ENCODE measurements at places on chromosomes 2 and 18. TPM values are rescaled to one million over a fixed set of nuclear protein-coding genes. Genes with fewer than 3 reads are reported as not detected.

DNA sequence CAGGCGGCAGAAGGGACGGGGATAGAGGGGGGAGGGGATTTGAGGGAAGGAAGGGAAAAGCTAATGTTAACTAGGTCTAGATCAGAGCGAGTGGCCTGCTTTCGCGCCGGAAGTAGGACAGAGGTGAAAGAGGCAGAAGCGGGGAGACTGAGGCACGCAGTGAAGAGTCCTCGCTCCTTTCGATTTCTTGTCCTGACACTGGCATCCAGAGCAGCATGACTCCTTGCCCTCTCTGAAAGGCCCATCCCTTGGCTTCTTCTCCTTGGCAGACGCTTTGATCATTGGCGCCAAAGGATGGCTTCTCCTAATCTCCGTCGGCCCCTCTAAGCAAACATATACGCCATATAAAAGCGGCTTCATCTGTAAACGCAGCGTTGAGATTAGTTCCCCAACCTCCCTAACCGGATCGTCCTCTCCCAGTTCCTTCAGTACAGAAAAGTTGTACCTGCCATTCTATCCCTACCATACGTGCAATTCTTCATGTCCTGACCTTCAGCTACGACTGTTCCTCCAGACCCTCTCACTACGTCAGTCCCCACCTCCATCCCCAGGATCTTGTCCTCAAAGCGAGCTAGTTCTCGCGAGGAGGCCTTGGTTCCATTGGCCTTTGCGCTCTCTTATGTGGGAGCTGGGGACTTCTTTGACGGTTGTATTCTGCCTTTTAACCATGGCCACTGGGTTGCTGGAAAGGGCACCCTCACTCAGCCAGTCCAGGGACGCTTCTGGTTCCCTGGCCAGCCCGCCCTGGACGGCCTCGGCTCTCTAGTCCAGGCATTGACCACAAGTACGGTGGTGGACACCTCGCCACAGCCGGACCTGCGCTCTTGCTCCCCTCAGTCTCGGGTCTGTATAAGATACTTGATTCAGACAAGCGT is 857 bp upstream of the NEUROD1 start:
- no peaks in the 10 kb centered on the region for H3K4me1 ChIP-seq
- no peak overlapping the region for H3K27ac ChIP-seq
- H3K4me3 ChIP-seq = no peak overlapping the region
- no peak for DNase-seq

- H3K4me3 ChIP-seq = no peak overlapping the region
- no peaks in the 10 kb centered on the region for H3K4me1 ChIP-seq
- no peak overlapping the region for H3K27ac ChIP-seq
These were observed 982.6 kb upstream of the FANCL start for GRCh38 chr2:59223742-59224141.

- H3K4me1 ChIP-seq = no peaks in the 10 kb centered on the region
- DNase-seq = no peak
- H3K27me3 ChIP-seq = no peaks in the 10 kb centered on the region
These were observed 224.1 kb downstream of the PHLPP1 start for GRCh38 chr18:62939433-62939832.

DNA sequence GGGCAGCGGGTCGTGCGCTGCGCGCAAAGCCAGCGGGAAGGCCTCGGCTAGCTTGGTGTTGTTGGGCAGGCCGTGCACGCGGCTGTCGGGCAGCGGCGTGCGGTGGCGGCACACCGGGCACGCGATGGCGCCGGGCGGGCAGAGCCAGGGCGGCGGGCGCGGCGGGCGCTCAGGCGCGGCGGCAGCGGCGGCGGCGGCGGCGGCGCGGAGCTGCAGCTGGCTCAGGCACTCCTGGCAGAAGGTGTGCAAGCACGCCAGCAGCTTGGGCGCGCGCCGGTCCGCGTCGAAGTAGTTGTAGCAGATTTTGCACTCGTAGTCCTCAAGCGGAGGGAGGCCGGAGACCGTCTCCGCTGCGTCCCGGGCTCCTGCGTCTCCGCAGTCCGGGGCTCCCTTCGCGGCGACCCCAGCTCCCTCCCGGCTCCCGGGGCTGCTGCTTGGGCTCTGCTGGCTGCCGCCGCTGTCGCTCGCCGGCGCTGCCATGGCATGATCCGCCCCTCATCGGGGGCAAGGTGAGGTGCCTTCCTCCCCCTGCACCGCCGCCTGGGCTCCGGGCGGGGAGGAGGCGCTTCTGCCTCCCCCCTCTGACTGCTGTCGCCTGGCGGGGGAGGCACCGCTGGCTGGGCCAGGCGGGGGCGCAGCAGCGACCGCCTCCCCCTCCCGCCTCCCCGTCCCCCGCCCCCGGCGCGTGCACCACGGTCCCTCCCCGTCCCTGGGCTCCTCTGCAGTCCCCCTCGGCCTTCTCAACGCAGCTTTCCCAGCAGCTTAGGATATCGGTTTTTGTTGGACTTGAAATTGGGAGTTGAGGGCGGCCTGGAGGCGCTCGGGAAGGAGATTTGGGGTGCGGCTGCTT is 21.0 kb upstream of the PAX3 start:
- no peaks in the 10 kb centered on the region for H3K36me3 ChIP-seq
- no peak overlapping the region for H3K27ac ChIP-seq
- peak; percentile 48 for DNase-seq
- H3K4me3 ChIP-seq = peak overlapping the region; percentile 46
- peaks cover 20% of the 10 kb centered on the region for H3K4me1 ChIP-seq

DNA sequence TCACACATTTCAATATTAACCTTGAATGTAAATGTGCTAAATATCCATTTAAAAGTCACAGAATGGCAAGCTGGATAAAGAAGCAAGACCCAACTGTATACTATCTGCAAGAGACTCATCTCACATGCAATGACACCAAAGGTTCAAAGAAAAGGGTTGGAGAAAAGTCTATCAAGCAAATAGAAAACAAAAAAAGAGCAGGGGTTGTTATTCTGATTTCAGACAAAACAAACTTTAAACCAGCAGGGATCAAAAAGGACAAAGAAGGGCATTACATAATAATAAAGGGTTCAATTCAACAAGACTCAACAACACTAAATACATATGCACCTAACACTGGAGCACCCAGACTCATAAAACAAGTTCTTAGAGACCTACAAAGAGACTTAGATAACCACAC is 14.5 kb upstream of the UNC80 start:
- no peaks in the 10 kb centered on the region for H3K4me1 ChIP-seq
- no peak for DNase-seq
- H3K27me3 ChIP-seq = no peaks in the 10 kb centered on the region
- no peak overlapping the region for H3K4me3 ChIP-seq
- no peak overlapping the region for H3K27ac ChIP-seq

DNA sequence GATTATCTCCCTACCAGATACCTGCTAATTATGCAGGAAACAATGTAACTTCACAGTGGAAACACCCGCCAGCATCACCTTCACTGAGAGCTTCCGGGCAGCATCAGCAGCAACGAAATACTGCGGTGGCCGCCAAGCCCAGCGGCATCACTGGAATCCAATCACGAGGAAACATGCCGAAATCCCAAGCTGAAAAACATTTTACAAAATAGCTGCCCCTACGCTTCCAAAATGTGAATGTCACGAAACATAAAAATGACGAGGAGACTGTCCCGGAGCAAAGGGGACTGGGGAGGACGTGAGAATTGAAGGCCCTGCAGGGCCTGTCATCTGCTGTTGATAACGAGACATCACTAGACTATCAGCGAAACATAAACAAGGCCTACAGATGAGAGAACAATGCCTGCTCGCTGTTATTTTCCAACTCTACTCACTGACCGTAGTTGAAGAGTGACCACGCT is 82.6 kb downstream of the HDAC4 start:
- H3K27me3 ChIP-seq = no peaks in the 10 kb centered on the region
- no peaks in the 10 kb centered on the region for H3K4me1 ChIP-seq
- H3K27ac ChIP-seq = no peak overlapping the region
- H3K4me3 ChIP-seq = no peak overlapping the region
- DNase-seq = peak; percentile 36
- no peaks in the 10 kb centered on the region for H3K36me3 ChIP-seq

GRCh38 chr2:106579750-106580197 is 92.6 kb downstream of the CD8B2 start:
- H3K27ac ChIP-seq = no peak overlapping the region
- H3K4me1 ChIP-seq = peaks cover 6% of the 10 kb centered on the region
- no peak for DNase-seq
- no peaks in the 10 kb centered on the region for H3K36me3 ChIP-seq
- no peak overlapping the region for H3K4me3 ChIP-seq

DNA sequence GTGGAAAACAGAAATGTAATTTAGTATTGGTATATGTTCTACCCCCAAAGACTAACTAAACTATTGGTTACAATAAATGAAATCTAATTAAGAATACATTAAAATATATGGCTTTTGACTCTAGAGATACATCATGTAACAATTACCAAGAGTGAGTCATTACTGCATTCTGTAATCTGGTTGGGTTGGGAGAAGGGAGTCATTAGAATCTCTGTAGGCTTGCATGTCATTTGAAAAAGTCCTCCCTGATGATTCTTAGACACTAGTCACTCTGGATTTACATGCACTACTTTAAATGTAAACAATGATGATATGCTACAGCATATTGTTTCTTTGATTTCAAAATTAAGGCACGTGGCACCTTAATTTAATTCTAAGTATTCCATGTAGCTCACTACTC is 293.4 kb upstream of the CHST9 start:
- no peaks in the 10 kb centered on the region for H3K27me3 ChIP-seq
- H3K4me3 ChIP-seq = no peak overlapping the region
- H3K27ac ChIP-seq = no peak overlapping the region
- no peaks in the 10 kb centered on the region for H3K36me3 ChIP-seq
- no peak for DNase-seq
- H3K4me1 ChIP-seq = no peaks in the 10 kb centered on the region

DNA sequence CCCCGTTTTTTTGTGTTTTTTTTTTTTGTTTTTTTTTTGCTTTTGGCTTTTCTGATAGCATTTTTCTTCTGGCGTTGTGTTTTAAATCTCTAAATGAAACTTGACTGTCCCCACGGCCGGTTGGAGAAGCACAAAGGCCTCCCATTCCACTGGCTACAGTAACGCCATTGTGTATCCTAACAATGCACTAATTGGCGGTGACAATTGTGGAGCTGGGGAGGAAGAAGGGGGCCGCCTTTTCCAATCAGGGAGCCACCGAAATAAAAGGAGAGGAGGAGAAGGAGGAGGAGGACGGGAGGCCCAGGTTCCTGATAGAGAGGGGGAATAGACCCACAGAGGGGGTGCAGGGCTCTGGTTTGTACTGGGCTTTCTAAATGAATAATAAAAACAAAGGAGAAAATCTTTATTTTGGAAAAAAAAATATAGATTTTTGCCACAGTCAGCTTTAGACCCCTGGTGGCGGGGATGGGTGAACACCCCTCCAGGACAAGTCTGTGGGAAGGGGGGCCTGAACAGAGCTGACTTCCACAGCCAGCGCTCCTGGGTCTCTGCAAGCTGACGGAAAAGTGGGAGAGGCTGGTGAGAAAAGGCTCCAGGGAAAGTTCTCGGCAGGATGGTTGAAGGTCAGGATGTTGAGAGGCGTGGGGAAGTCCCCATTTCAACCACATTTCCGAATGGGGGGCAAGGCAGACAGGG is 43.7 kb upstream of the FZD5 start:
- DNase-seq = no peak
- H3K4me3 ChIP-seq = no peak overlapping the region
- peaks cover 41% of the 10 kb centered on the region for H3K4me1 ChIP-seq
- no peak overlapping the region for H3K27ac ChIP-seq
- no peaks in the 10 kb centered on the region for H3K27me3 ChIP-seq

- no peak overlapping the region for H3K4me3 ChIP-seq
- DNase-seq = no peak
- no peak overlapping the region for H3K27ac ChIP-seq
- H3K36me3 ChIP-seq = no peaks in the 10 kb centered on the region
These were observed 21.4 kb downstream of the EN1 start for GRCh38 chr2:118826093-118826492.

DNA sequence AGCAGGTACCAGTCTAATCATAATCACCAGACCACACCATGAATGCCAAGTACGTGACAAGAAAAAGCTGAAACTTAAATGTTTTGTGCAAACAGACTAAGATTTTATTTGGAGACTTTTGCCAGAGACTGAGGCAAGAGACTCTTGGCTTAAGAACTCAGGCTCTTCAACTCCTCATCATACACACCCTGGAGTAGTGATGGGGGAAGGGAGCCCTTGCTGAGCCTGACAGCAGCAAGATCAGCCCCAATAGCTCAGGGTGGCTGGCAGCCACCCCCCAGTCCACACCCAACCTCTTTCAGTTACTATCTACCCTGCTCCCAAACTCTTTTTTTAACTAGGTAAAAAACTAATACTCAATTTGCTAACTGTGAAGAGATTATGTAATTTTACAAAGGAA is 114.8 kb downstream of the CCBE1 start:
- no peak overlapping the region for H3K27ac ChIP-seq
- no peaks in the 10 kb centered on the region for H3K27me3 ChIP-seq
- no peak for DNase-seq
- no peak overlapping the region for H3K4me3 ChIP-seq

DNA sequence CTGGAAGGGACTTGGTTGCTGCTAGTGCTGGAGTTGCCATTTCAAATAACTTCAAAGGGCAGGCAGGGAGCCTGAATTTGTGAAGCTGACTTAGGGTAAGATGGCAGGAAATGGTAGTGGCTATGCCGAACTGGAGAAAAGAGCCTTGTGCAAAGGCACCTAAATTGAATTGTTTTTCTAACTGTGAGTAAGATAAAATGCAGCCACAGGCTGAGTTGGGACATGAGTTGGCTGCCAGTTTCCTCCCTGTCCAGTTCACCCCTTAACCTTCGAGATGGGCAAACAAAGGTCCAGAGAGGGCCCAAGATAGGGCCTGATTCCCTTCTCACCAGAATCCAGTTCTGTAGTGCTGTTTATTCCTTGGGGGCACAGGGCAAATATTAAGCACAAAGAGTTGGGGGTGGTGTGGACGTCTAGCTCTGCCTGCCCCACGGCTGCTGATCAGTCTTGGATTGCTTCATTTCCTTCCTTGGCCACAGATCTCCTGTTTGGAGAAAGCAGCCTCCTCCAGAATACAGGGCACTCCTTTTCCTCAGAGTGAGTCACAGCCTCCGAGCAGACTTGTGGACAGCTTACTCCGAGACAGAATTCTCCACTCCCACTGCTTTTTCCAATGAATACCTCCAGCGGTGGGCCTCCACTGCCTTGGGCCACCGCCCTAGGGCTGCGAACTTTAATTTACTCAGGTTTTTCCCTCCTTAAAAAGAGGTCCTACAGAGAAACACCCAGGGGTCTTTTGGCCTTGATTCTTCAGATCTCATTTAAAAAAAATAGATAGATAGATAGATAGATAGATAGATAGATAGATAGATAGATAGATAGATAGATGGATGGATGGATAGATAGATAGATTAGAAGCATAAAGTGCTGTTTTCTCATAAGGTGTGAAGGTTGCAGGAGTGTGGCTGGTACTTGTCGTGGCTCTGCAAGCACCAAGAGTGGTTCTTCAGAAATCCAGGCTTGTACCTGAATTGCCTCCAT is 18.4 kb upstream of the SLC20A1 start:
- H3K27ac ChIP-seq = no peak overlapping the region
- H3K36me3 ChIP-seq = no peaks in the 10 kb centered on the region
- H3K4me1 ChIP-seq = no peaks in the 10 kb centered on the region
- no peaks in the 10 kb centered on the region for H3K27me3 ChIP-seq
- H3K4me3 ChIP-seq = no peak overlapping the region

IL36A gene
- total RNA-seq = not detected

PTPRN gene
- total RNA-seq = not detected

PIEZO2 gene
- 11.1 TPM for total RNA-seq

NEB gene
- total RNA-seq = 1.3 TPM

CACNB4 gene
- total RNA-seq = 0.09 TPM

BMP10 gene
- 6.2 TPM for total RNA-seq

MOGAT1 gene
- total RNA-seq = 6.2 TPM

ACMSD gene
- 145 TPM for total RNA-seq
